Stimulated activated CD8-positive, alpha-beta memory T cell treated with anti-CD3 and anti-CD28 coated beads, Interleukin-2, amount 100 ng/mL, for 1 hour (primary cell): ENCODE measurements at places on chromosomes 5 and 9.

DNA sequence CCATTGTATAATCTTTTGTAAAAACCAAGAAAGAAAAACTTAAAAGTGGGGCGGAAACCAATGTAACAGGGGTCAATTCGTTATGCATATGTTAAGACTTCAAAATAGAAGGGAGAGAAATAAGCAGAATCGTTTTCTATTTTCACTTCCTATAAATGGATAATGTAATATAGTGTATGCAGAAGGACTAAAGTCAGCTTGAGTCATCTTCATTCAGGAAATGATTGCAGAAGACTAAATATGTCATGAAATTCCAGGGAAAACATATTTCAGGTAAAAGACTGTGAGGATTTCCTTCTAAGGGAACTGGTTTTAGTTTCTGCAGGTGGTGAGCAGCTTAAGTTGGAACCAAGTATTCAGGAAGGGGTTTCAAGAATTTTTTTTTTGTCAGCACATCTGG is 753.3 kb downstream of the IRX1 start:
- no peak for DNase-seq

GRCh38 chr5:110258460-110259216 is 467.8 kb downstream of the TMEM232 start:
- no peak for DNase-seq

GRCh38 chr5:67934976-67935375 is 280.6 kb upstream of the PIK3R1 start:
- no peak for DNase-seq

GRCh38 chr5:160497878-160498277 is 76.2 kb downstream of the PTTG1 start:
- DNase-seq: no peak

DNA sequence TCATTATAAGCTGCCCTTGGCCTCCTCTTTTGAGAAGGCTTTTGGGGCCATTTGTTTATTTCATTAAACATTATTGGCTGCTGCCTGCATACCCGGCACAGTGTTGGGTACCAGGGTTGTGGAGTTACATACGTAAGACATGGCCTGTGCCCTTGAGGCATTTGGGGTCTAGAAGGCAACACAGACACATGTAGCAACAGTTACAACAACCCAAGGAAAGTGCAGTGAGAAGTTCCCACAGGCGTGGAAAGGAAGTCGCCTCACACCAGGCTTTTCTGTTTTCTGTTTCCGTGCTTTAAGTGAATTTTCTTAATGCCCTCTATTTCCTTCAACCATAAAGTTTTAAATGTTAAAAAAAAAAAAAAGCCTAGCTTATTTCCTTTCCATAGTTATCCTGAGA is 47.4 kb downstream of the GALNT10 start:
- DNase-seq: no peak

DNA sequence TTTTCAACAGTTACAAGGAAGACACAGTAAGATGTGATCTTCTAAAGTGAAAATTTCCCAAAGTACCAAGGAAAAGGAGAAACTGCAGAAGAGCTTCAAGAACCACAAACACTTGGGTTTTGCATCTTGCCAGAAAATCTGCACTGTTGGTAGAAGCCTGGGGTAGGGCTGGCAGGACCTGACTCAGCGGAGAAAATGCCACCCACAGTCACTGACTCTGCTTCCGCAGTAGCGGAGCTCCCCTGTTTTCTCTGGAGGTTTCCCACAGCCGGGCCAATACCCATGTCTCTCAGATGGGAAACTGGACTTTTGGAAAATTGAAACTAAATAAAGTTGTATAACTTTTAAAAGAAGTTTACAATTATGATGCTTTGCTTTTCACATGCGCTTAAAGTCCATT is 104.2 kb downstream of the MEF2C start:
- DNase-seq: no peak

DNA sequence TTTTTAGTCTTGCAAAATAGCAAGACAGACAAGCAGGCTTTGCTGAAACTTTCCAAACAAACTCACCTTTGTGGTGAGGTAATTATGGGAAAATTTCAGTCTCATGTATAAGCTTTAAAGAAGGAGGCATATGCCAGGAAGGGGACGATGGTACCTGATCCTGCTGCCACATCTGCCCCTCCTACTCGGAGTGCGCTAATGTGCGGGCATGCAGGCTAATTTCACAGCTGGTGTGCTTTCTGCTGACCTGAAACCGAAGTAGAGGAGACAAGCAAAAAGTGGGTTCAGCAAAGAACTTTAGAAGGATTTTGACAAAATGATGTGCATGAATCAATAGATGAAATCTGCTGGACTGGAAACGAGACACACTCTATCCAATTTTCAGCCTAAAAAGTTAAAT is 117.1 kb upstream of the IRX4 start:
- DNase-seq: no peak

GRCh38 chr9:103245369-103245768 is 250.2 kb downstream of the CYLC2 start:
- DNase-seq: no peak

DNA sequence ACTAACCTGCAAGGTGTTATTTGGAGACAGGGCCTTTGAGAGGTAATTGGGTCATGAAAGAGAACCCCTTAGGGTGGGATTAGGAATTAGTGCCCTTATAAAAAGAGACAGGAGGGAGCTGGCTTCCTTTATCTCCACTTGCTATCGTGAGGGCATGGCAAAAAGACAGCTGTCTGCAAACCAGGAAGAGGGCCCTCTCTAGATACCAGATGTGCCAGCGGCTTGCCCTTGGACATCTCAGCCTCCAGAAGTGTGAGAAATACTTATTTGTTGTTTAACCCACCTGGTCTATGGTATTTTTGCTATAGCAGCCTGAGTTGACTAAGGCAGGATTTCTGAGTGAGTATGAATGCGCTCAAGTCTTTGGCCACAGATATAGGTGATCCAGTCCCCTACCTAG is 978 bp upstream of the RGS14 start:
- no peak for DNase-seq

GRCh38 chr5:152164860-152165259 is 240.2 kb upstream of the GLRA1 start:
- DNase-seq: no peak

- DNase-seq: no peak
Observed at GRCh38 chr5:168152660-168153059, 138.8 kb upstream of the WWC1 start.

DNA sequence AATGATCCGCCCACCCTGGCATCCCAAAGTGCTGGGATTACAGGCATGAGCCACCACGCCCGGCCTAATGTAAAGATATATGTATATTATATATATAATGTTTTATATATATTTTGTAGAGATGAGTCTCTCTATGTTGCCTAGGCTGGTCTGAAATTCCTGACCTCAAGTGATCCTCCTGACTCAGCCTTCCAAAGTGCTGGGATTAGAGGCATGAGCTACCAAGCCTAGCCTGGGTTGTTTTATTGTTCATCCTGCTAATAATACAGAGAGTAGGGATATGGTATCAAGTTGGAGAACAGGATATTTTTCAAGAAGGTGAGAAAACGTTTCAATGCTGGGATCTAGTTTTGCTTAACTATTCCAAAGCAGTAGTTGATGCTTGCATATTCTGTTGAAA is 2.9 kb downstream of the SEC24A start:
- no peak for DNase-seq

- no peak for DNase-seq
Observed at GRCh38 chr5:168796593-168797580, 217.7 kb upstream of the PANK3 start.

- DNase-seq: no peak
Observed at GRCh38 chr9:98117984-98118639, 910 bp downstream of the TRIM14 start.

GRCh38 chr5:154274828-154275185 is 84.3 kb downstream of the GALNT10 start:
- DNase-seq: no peak

DNA sequence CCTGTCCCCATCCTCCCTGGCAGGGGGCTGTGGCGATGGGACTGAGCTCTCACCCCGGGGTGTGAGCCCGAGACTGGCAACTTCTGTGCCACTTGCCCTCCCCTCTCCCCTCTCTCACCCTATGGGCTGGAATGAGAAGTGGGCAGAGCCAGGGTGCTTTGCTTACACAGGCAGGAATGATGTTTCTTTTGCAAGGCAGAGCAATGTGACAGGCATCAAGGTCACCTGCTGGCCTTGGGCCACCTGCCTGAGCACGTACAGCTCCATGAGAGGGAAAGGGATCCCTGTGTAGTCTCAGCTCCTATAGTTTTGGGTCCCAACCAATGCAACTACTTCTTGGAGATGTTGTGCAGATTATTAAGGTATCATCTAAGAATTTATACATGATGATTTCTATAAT is 252.8 kb upstream of the DAP start:
- DNase-seq: no peak

DNA sequence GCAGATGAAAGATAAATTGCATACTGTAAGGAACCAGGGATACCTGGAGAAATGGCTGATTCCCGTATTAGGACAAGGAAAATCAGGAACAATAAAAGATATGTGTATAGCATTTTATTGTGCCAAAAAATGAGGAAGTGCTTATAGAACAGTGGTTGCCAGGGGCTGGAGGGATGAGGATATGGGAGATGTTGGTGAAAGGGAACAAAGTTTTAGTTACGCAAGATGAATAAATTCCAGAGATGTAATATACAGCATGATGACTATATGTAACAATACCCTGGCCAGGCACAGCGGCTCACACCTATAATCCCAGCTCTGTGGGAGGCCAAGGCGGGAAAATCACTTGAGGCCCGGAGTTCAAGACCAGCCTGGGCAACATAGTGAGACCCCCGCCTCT is 101.8 kb downstream of the CDK5RAP2 start:
- DNase-seq: no peak

DNA sequence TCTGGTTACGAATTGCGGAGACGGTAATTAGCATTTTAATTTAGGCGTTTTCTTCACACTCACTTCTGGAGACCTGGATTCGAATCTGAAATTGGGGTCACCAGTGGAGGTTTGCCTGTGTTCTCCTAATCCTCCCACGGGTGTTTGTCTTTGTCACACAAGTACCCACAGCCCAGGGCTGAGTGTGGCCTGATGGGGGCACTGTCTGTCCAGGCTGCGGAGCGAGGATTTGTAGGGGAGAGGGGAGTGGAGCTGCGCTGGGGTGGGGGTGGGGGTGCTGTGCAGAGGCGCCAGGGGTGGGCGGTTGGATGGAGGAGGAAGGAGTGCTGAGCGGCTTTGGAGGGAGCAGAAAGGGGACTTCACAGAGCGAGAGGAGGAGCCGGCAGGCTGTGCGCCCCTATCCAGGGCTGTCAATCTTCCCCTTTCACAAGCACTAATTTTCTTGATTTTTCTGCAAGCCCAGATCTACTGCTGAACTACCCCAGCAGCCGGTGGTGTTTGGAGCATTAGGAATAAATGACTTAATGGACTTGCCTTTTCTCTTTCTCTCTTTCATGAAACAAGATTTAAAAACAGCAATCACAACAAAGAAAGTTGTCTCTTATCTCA is 53.1 kb downstream of the TSPAN17 start:
- DNase-seq: no peak

DNA sequence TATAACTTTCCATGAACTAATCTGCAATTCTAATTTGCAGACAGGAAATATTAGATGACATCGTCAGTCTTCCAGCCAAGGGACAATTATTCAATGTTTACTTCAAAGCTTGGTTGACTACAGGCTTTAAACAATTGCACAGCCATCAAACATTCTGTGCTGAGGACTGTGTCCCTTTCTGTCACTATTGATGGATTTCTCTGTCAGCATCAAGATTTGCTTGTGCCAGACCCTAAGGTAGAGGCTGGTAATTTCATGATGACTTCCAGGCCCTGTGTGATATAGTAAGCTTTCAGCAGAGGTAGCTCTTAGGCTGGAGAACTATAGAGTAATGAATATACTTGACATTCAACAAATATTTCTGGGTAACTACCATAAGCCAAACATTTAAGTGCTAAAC is 229.3 kb upstream of the ACTBL2 start:
- no peak for DNase-seq

GRCh38 chr5:113514289-113514635 is 768 bp downstream of the YTHDC2 start:
- no peak for DNase-seq

DNA sequence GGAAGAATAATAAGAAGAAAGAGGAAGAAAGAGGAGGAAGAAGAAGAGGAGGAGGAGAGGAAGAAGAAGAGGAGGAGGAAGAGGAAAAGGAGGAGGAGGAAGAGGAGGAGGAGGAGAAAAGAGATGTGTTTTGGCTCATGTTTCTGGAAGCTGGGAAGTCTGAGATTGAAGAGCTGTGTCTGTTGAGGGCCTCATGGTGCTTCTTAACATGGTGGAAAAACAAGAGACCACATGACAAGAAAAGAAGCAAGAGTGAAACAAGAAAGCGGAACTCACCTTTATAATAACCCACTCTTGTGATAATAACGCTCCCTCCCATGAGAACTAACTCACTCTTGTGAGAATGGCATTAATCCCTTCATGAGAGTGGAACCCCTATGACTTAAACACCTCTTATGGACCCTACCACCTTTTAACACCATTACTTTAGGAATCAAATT is 36.1 kb upstream of the RANBP6 start:
- no peak for DNase-seq

GRCh38 chr9:224582-225520 is 10.2 kb downstream of the DOCK8 start:
- DNase-seq: no peak

DNA sequence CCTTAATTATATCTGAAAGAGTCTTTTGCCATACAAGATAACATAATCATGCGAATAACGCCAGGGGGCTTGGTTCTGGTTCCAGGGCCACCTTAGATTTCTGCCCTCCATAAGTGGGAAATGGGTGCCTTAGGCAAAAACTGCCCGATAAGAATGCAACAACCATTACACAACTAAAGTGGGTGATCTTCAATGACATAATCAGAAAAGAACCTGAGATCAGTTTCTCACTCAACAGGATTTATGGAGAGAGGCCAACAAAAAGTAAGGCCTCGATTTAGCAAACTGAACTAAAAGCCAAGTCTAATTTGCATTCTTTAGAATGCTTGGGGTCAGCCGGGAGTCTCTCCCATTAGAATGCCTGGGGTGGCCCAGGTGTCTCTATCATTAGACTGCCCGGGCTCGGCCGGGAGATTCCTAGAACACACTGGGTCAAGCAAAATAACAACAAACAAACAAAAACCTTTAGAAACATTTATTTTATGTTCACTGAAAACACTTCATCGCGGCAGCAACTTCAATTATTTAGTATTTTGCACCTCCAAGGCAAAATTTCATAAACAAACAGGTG is 194.8 kb downstream of the AUH start:
- no peak for DNase-seq

GRCh38 chr9:121699571-121700164 is 48.2 kb downstream of the DAB2IP start:
- no peak for DNase-seq

GRCh38 chr5:152649609-152650008 is 244.5 kb upstream of the NMUR2 start:
- no peak for DNase-seq

GRCh38 chr5:59587489-59588337 is 305.8 kb downstream of the PDE4D start:
- no peak for DNase-seq

DNA sequence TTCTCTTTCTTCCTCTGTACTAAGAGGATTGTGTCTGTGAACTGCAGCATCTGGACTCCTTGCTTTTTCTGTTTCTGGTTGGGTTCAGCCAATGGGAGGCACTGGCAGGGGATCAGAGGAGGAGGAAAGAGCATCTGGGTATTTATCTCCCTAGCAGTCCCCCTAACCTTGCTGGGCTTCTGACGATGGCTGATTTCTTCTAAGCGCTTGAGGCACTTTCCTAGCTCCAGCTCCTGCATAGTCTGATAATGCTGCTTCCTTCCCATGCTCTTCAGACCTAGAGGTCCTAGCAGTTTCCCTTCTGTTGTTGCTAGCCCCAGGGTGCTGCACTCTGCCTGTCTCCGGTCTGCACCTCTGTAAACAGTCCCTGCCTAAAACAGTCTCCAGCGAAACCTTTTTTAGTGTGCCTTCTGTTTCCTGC is 225.1 kb downstream of the PDZD2 start:
- DNase-seq: no peak
